CD4-positive, alpha-beta T cell treated with Interleukin-6 for 4 hours (primary cell): ENCODE measurements at places on chromosomes 2 and 18.
A peak's percentile ranks its signal among the peaks of the same experiment; 100 is the strongest.

DNA sequence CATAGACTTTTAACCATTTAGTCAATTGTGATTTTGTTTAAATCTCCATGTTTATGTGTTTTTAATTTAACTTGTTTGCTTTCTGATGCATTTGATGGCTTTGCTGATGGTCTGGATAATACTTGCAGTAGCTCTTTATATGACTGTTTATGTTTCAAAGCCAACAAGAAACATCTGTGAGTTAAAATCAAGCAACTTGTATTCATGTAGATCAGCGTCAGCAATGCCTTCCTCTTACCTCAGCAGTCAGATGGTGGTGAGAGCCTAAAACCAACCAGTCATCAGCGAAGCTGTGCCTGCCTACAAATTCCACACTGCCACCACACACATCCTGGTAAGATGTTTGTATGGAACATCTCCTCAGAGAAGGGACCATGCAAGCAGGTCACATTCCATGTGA lies 231.9 kb downstream of the PTGR3 start:
- no peak for DNase-seq

DNA sequence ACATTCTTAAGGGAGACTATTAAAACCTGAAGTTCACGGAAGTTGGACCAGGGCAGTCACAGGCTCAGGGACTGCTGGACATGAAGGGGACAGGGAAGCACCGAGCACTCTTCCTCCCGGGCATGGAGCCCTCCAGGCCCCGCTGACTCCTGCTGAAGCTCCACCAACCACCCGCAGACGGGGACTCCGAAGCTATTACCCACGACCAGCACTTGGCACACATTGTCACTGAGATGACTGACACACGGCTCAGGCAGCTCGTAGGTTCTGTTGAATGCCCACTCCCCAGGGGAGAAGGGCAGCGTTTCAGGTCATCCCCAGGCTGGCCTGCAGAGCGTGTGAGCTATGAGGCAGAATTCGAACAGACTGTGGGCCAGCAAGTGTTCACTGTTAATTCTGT lies 234.8 kb downstream of the NDUFA10 start:
- DNase-seq: no peak

DNA sequence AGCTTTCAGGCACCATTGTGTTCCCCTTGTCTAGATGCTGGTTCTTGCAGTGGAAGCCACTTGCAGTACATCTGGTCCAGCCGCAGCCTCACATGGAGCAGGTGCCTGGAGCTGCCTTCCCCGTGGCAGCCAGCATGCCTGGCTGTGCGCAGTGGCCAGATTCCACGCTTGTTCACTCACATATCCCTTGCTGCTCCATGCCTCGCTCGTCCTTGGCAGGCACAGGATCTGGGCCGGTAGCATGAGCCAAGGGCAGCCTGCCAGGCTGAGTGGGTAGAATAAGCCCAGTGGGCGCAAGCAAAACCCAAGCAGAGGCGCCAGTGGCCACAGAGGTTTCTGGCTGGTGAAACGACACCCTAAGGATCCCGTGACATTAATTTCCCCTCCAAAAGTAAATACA lies 20.6 kb downstream of the TMX3 start:
- no peak for DNase-seq

- DNase-seq: no peak
Measured at GRCh38 chr2:44529448-44529847, 167.7 kb downstream of the CAMKMT start.

DNA sequence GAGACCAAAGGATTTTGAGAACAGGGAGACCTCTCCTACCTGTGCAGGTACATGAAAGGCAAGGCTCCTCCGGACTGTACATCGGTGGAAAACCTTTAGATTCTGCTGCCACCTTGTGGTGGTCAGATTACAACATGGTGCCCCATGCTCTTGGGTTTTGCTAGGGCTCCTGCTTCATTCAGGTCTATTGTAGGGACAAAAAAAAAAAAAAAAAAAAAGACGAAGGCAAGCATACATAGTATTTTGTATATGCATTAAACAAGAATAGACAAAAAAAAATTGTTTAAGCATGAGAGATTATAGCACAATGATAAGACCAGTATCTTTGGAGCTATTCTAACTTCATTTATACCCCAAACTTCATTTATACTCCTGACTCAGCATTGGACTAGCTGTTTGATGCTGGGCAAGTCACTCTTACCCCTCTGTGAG lies 27.4 kb upstream of the SPR start:
- DNase-seq: peak; percentile 72

DNA sequence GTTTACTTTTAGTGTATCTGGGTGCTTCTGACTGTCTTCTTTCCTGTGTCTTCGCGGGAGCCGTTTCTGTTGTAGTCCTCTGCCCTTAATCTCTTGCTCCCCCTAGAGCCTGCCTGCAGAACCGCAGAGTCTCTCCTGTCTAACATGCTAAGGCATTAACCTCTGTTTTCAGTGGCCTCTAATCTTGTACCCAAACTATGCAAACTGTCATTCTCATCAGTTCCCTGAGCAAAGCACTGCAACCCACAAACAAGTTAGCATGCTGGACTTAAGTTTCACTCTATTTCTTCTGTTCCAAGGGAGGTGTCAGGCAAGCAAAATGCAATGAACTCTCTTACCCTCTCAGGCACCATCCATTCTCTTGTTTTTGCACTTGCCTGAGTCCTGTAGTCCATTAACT lies 138.4 kb downstream of the OTX1 start:
- DNase-seq: no peak

DNA sequence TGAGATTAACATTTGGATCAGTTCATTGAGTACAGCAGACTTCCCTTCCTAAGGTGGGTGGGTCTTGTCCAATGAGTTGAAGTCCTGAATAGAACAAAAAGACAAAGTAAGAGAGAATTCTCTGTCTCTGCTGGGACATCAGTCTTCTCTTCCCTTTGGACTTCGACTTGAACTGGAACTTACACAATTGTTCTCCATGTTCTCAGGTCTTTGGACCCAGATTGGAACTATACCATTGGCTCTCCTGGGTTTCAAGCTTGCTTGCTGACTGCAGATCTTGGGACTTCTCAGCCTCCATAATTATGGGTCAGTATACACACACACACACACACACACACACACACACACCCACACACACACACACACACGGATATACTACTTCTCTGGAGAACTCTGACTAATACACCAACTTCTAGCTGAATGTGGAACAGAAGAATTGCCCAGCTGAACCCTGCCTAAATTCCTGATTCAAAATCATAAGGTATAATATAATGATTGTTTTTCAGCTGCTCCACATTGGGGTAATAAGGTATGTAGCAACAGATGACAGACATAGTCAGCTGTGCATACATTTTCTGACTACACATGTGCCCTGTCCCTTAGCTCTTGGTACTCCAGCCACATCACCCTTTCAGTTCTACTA lies 214.0 kb downstream of the TGIF1 start:
- DNase-seq: no peak

DNA sequence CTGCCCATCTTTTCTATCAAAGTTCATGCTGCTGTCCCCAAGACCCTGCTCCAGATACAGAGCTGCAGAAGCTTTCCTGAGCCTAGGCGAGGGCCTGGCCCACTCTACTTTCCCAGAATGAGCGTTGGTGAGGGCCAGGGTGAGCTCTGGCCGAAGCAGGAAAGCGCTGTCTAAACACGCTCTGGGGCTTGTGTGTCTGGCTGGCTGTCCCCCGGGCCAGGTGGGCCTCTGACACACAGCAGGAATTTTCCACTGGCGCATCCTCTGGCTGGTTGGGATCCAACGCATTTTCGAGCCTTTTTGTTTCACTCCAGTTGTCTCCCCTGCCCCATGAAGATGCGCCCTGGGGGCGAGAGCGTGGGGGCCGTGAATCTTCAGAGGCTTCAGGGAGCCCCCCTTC lies 17.8 kb upstream of the KCNK3 start:
- DNase-seq: no peak

GRCh38 chr2:219155054-219155644 lies 5.5 kb downstream of the NHEJ1 start:
- peak; percentile 37 for DNase-seq

GRCh38 chr2:105397025-105397722 lies 1.7 kb downstream of the FHL2 start:
- DNase-seq: no peak

DNA sequence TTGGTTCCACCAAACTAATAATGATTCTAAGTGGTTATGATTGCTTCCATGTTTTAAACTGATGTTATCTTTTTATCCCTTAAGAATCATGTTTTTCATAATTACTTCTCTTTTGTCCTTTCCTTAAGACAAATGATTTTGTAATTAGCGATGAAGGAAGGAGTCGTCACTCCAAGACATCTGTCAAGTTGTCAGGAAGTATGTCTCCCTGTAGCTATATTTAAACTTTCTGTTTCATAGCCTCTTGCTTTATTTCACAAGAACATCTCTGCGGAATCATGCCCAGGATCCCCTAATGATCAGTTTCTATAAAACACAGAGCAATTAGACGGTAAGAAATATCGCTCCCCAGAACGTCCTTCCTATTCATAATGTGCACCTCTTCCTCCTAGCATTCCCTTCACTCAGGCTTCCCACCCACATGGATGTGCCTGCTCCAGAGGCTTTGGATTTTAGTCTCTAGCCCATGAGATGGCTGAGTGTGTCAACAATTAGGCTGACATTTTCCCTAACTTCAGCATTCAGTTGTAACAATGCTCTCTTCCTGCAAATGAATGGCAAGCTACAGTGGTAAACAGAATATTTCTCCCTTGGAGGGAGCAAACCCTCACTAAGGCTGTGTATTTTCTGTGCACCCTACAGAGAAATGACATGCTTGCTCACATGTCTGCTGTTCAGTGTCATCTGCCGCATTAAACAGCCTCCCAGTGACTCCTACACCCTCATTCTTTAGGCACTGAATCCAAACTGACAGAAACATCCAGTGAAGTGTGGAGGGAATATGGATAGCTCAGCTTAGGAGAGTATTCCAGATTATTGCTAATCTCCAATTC lies 879.6 kb upstream of the CELF4 start:
- DNase-seq: no peak

DNA sequence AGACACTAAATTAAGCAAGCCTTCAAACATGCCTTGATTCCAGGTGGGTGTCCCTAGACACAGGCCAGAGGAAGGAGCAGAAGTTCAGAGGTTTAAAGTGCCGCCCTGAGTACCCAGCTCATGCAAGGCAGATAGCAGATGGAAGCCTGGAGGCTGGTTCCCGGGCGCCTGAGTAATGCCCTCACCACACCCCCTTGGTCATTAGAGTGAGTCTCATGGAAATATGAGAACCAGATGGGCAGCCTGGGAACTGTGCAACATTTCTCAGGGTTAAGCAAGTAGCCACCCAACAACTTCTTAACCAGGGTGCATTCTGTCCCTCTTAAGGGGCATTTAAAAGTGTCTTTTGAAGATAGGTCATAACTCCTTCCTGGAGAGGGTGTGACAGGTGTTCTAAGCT lies 44.1 kb downstream of the TGFA start:
- DNase-seq: no peak

GRCh38 chr2:126824663-126825062 lies 74.0 kb upstream of the TEX51 start:
- no peak for DNase-seq

DNA sequence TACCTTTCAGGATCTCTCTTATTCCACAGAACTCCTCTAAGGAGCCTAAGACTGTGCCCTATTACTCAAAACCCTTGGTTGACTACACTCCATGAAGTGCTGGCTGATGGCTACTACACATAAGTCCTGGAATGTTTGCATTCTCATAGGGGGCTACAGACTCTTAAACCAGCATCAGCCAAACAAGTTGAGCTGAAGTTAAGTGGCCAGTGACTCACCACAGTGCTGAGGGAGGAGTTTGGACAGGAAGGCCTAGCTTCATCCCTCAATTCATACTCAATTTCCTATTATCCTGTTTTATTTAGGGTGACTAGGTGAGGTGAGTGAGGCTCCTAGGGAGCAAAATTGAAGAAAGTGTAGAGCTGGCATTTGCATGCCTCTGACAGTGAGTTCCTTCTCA lies 246.7 kb downstream of the SMAD2 start:
- DNase-seq: no peak

DNA sequence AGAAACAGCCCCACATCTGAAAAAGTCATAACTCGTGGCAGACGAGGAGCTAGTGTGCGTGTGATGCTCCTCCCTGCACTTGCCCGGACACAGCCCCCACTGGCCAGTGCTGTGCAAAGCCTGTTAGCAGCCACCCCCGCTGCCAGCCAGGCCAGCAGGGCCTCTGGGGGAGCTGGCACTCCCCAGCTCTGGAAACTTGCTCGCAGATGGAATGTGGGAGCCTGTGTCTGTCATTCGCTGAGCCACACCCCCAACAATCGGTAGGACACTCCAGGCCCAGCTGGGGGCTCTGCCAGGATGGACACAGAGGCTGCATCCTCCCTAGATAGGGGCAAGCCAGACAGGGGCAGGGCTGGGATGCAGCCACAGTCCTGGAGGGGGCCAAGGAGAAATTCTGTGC lies 62.4 kb upstream of the ATG16L1 start:
- DNase-seq: no peak

- no peak for DNase-seq
Measured at GRCh38 chr2:144935191-144935590, 415.3 kb upstream of the ZEB2 start.

- no peak for DNase-seq
Measured at GRCh38 chr2:120587279-120587996, 148.2 kb upstream of the GLI2 start.

DNA sequence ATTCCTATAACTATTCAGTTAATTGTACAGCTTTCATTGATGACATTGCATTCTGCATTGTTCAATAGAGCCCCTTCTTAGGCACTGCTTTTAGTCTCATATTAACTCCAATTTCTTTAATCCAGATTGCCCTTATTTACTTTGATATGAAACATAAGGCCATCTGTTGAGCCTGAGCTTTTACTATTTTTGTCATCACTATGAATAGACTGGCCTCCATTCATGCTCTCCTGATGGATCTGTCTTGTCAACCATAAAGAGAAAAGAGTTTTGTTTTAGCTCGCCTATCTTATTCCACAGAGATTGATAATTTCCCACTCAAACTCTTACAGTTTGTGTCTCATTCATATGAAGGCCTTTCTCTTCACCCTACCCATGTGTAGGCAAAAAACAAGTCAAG lies 159.2 kb upstream of the DTNA start:
- DNase-seq: no peak

GRCh38 chr2:140502951-140503630 lies 1627.7 kb downstream of the LRP1B start:
- DNase-seq: no peak

DNA sequence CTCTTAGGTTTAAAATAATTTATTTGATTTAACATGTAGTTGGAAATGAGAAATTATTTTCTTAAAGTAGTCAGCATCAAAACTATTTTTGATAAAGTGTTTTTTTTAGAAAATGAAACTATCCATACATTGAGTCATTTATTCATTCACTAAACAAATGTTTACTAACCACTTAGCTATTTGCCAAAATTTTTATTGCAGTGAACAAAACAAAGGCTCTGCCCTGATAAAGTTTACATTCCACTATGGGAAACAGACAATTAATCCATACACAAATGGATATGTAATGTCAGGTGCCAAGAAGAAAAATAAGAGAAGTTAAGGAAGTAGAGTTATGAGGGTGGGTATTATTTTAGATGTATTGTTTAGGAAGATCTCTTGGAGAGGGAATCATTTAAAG lies 19.1 kb upstream of the CCDC178 start:
- DNase-seq: no peak

DNA sequence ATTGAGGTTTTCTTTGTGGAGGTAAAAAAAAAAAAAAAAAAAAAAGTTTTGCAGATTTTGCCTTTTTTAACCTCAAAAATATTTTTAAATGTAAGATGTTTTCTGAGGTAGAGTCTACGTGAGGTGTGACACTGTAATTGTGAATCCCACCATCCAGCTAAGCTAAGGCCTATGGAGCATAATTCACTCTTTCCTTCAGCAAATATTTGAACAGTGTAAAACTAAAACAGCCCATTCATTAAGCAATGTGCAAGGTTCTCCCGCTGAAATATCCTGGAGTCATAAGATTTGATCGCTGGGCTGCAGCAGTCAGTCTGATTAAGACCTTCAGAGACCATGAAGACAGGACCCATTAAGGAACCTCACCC lies 105.1 kb downstream of the HNRNPLL start:
- no peak for DNase-seq
